Hepatic stellate cell (primary cell): ENCODE measurements at places on chromosomes 7 and 10.

- no peak for DNase-seq
Measured at GRCh38 chr10:115491526-115492140, 398.5 kb downstream of the ATRNL1 start.

GRCh38 chr7:28813243-28813962 is 144.7 kb downstream of the TRIL start:
- DNase-seq: no peak

- no peak for DNase-seq
Measured at GRCh38 chr10:51689536-51689935, 9.9 kb downstream of the CSTF2T start.

DNA sequence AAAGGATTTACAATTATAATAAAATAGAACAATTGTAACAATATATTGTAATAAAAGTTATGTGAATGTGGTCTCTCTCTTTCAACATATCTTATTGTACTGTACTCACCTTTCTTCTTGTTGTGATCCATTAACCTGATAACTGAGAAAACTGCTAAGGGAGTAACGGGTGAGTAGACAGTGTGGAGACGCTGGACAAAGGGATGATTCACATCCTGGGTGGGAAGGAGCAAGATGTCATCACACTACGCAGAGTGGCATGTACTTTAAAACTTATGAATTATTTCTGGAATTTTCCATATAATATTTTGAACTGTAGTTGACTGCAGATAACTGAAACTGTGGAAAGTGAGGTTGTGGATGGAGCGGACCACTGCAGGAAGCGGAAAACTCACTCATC is 91.2 kb upstream of the PLPP4 start:
- no peak for DNase-seq

GRCh38 chr10:132421847-132422751 is 25.1 kb downstream of the PWWP2B start:
- no peak for DNase-seq

GRCh38 chr7:69819333-69819705 is 221.0 kb downstream of the AUTS2 start:
- no peak for DNase-seq

DNA sequence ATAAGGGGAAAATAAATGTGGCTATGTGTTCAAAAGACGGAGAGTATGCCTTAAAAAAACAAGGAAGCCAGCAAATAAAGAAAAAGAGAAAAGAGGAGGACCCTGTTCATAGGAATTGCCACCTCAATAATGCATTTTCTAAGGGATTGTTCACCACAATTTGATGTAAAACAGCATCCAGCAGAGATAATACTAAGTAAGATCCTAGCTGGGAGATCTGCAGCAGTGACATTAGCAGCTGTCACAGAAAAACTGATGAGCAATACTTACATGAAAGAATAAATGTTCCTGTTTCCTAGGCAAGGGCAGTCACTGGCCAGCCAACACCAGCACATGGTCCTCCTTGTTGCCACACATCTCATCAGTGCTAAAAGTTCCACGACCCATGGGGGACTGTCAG is 391.5 kb downstream of the SORCS1 start:
- no peak for DNase-seq

DNA sequence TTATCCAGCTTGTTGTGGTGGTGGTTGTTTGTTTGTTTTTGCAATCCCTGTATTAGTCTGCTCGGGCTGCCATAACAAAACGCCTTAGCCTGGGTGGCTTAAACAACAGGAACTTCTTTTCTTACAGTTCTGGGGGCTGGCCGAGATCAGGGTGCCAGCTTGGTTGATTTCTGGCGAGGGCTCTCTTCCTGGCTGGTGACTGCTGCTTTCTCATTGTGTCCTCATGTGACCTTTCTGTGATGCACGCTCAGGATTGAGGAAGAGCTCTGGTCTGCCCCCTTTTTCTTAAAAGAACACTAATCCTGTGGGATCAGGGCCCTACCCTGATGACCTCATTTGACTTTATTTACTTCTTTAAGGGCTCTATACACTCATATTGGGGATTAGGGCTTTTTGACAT is 107.1 kb upstream of the NRP1 start:
- DNase-seq: no peak

- DNase-seq: no peak
Measured at GRCh38 chr7:27185013-27185853, at the start of gene HOXA11. HOXA11 (minus strand) TSS chr7:27185232; CDS start chr7:27185144, 88 bp downstream.

DNA sequence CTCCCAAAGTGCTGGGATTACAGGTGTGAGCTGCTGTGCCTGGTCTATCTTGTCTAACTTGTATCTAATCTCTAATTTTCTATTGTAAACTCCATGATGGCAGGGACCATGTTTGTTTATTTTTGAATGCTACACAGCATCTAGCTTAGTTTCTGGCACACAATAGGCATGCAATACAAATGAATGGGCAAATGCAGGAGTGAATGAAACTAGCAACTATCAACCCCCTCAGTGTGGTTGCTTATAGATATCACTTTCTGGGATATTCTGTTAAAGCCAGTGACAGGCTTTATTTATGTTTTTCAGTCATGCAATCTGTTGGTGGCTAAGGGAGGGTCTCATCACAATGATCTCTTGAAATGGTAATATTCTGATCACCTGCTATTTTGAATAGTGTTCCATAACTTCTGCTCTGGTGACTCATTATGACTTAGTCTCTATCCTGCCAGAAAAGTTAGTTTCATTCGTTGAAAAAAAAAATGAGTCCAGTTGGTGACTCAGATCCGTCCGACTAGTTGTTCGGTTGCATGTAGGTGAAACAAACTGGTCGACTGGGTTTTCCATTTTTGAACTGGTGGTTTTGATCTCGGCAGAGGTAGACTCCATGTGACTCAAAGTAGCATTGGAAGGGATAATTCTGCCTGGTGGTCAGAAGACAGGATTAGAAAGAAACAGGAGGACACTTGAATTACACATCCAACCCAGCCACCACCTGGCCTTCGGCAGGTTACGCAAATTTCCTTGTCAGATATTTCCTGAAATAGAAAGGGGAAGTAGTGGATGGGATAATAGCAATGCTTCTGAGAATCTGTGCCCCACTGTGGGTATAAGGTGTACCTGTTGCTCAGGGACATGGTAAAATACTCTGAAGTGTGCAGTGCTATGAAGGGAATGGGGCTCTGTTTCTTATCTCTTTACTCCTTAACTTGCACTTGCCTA is 76.8 kb downstream of the GATA3 start:
- no peak for DNase-seq

- no peak for DNase-seq
Measured at GRCh38 chr7:50446542-50446960, 3.6 kb downstream of the FIGNL1 start.

GRCh38 chr10:66882271-66882670 is 43.6 kb upstream of the LRRTM3 start:
- no peak for DNase-seq

GRCh38 chr10:130481076-130481930 is 345.1 kb downstream of the GLRX3 start:
- DNase-seq: no peak

DNA sequence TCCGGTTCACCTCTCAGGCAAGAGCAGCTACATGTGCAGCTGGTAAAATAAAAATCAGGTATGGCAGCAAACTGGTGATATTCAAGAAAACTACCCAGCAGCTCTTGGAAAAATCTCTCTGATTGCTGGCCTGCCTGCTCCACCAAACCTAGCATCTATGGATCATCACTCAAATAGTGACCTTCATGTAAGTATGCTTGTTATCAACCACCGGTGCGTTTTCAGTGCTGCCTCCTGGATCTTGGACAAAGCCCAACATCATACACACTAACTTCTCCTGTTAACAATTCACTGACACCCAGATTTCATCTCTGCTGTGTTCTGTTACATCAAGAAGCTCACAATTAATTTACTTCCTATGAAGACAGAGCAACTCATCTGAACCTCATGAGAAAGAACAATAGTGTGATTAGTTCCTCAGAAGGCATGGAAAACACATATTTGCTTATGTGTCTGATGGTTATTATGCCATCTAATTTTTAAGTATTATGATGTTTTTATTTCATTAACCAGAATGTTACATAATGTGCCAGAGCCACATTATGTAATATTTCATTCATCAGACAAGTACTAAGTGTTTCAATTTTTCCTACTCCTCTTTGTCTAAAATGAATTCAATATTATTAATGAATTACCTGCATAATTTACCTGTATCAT is 8.8 kb downstream of the CDK6 start:
- no peak for DNase-seq

DNA sequence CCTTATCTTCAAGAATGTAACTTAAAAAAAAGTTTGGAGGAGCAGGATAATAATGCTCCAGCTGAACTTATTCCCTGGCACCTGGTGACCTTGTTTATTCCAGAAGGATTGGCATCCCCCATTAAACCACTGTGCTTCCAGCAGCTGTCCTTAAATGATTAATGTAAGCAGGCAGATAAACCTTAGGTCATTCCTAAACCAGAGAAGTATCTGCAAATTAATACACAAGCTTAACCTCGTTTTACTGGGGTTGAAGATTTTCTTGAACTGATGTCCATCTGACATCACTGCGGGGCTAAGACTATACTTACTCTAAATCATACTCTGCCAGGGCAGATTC is 116.1 kb upstream of the PALS2 start:
- no peak for DNase-seq

DNA sequence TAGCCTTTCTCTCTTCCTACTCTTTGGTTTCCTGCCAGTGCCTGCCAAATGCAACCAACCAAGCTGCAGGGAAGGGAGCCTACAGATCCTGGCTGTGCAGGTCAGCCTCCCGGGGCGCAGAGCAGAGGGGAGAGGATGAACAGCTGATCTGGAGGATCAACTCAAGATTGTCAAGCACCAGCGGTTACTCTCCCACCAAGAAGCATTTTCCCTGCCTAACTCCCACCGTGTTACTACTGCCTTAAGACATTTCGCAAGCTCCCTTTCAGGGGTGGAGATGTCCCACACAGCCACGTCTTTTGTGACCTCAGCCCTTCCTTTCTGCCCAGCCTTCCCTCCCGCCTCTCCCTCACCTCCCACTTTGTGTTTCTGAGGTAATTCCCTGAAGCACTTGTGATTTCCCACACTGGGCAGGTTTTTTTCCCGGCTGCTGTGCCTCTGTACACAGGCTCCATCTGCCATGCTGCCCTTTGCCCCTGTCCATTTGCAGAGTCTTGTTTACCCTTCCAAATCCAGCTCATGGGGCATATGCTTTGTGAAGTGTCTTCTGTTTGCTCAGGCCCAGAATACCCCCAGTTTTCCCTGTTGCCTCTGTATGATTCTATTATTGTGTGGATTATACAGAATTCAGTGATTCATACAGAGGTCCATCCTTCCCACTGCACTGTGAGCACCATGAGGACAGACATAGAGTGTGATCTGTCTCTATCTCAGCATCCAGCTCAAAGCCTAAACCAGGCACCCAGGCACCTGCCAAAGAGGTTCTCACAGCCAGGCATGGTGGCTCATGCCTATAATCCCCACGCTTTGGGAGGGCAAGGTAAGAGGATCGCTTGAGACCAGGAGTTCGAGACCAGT is 40.9 kb upstream of the PAPSS2 start:
- DNase-seq: no peak

DNA sequence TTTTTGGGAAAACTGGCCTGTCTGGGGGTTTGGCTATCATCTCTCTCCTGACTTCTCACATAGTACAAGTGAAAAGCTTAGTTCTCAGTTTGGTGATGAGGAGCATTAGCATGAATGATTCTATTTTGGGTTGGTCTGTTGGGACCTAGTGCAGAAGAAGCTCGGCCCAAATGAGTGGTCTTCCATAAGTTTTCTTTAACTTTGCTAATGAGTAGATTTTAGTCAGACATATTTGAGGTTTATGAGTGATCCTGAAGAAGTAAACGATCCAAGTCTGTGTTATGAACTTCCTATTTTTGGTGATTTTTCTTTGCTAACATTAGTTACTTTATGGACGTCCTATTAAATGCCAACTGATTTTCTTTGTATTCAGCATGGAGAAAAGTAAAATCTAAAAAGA is 51.7 kb upstream of the CALD1 start:
- DNase-seq: no peak

- DNase-seq: no peak
Measured at GRCh38 chr10:33935350-33935749, 600.9 kb upstream of the NRP1 start.

- DNase-seq: no peak
Measured at GRCh38 chr7:90607196-90607595, 11.1 kb downstream of the CDK14 start.

DNA sequence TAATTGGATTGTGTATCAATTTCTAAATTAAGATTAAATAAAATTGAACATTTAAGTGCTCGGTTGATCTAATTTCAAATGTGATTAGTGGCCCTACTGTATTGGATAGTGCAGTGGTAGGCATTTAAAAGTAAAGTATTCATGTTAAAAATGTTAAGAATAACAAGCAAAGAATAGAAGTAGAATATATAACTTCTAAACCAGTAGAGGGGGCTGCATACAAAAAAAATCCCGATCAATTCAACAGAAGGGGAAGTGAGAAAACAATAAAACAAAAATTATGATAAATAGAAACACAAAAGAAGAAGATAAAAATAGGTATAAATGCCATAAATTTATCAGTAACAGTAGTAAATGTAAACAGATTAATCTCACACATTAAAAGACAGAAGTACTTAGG is 24.9 kb upstream of the WDFY4 start:
- no peak for DNase-seq

DNA sequence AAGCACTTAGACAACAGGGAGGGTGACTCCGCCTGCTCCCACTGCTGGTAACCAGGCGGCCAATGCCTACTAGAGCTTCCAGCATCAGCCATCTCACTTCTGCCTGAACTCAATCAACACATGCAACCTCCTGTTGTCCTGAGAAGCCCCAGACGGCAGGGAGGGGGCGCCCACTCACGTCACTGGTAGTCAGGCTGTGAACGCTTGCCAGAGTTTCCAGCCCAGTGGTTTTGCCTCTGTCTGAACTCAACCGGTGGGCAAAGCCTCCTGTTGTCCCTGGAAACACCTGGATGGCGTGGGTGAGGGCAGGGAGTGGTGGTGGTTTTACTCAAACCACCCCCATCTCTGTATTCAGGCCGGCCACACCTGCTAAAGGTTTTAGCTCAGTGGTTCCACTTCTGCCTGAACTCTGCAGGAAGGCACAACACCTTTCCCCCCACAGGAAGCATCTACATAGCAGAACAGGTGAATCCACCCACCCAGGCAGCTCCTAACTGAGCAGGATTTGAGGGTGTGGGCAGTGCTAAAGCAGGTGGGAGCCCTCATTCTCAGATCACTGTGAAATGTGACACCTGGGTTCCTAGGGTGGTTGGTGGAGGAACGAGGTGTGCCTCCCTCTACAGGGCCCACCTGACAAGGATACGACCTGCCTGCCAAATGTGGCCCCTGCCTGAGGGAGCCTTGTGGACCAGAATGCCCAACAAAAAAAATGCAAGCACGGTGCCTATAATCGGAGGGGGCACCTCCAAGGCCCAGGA is 563.0 kb upstream of the SEMA3D start:
- no peak for DNase-seq

DNA sequence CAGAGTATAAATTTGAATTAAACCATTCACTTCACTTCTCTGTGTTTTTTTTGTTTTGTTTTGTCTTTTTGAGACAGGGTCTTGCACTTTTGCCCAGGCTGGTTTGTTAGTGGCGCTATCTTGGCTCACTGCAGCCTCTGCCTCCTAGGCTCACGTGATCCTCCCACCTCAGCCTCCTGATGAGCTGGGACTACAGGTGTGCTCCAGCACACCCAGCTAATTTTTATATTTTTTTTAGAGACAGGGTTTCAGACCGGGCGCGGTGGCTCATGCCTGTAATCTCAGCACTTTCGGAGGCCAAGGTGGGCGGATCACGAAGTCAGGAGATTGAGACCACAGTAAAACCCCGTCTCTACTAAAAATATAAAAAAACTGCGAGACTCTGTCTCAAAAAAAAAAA is 36.9 kb upstream of the STOX1 start:
- no peak for DNase-seq
